ENCODE measurements at places on chromosomes 3 and 15.
A peak's percentile ranks its signal among the peaks of the same experiment; 100 is the strongest.

GRCh38 chr15:91790836-91791235, 62.7 kb upstream of the SLCO3A1 start:
- no peak for DNase-seq

DNA sequence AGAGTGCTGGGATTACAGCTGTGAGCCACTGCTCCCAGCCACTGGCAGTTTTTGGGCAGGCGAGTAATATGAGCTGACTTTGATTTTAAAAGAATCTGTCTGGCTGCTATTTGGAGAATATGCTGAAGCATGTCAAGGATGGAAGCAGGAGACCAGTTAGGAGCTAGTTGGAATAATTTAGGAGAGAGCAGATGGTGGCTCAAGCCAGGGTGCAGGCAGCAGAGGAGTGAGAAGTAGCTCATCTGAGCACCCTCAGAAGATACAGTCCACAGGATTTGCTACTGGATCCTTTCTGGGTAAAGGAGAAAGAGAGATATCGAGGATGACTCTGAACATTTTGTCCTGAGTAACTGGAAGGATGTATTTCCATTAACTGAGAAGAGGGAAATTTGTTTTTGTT, 30.4 kb upstream of the BDH1 start:
- DNase-seq: no peak

GRCh38 chr3:146343551-146343950, 92.6 kb upstream of the PLSCR4 start:
- DNase-seq: no peak

- no peak for DNase-seq
Measured at GRCh38 chr15:97968380-97968779, 7.9 kb downstream of the ARRDC4 start.

- DNase-seq: no peak
Measured at GRCh38 chr3:132625613-132626012, 28.5 kb downstream of the ACKR4 start.

GRCh38 chr3:58776231-58776630, 109.7 kb upstream of the FAM3D start:
- DNase-seq: no peak

DNA sequence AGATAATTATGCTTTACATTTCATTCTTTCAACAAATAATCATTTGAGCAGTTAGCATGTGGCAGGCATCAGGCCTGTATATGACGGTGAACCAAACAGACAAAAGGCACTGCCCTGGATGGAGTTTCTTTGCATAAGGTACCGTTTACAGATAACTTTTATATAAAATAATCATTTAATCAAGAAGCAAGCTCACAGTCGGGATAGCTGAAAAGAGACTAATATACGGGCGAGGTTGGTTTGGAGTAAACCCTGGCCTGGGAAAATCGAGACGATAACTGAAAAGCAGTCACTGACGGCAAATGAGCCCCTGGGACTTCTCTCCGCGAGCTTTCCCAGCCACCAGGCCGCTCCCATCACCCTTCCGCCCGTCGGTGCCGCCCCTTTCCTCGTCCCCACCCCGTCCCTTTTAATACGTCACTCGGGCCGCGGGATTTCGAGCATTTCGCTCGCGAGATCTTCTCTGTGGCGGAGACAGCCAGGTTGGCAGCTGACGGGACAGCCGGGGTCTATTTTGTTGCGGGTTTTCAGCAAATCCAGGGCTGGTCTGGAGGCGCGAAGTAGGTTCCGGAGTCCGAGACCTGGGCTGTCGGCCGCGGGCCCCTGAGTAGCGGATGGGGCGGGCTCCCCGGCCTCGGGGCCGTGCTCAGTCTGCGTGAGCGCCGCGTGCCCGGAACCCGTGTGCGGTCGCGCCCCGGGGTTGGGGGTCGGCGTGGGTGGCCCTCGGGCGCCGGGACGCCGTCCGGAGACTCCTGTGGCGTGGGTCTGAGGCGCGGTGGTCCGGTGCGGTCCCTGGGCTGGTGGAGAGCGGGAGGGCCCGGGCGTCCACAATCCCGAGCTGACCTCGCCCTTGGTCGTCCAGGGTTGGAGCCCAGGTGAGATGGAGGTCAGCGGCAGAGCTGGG, at the start of gene NMD3:
Gene NMD3 (plus strand): TSS at position 462 of the 904 bp plus-strand sequence. CDS start 703 bp downstream, outside the sequence.
- DNase-seq: peak; percentile 93

- DNase-seq: no peak
Measured at GRCh38 chr15:73956743-73957135, 30.5 kb downstream of the LOXL1 start.

DNA sequence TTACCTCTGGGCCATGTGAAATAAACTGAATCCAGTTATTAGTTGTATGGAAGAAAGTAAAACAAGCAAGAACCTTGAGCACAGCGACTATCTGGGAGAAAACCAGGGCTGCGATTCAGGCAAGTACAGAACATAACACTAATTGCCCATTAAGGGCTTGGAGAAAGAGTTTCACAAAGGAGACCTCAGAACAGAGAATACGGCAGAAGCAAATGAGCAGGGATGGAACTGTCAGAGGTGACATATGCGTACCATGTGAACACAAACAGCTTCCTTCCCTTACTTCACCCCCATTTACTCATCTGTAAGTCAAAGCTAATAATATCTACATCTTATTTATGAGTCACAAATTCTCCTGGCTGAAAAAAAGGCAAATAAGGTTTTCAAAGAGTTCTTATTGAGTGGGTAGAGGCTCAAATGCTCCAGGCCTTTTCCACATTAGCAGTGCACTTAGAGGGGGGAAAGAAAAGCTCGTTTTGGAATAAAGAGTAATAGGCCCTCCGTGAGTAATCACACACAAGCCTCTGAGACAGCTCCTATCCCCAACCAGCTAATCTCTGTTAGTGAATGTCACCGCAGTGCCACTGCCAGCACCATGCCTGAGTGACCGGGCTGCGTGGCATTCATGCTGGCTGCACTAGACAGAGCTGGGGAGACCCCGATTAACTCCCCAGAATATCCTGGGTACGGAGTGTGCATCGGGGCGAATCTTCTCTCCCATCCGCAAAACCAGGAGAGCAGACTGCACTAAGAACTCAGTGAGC, 2.6 kb downstream of the PCSK6 start:
- DNase-seq: no peak

DNA sequence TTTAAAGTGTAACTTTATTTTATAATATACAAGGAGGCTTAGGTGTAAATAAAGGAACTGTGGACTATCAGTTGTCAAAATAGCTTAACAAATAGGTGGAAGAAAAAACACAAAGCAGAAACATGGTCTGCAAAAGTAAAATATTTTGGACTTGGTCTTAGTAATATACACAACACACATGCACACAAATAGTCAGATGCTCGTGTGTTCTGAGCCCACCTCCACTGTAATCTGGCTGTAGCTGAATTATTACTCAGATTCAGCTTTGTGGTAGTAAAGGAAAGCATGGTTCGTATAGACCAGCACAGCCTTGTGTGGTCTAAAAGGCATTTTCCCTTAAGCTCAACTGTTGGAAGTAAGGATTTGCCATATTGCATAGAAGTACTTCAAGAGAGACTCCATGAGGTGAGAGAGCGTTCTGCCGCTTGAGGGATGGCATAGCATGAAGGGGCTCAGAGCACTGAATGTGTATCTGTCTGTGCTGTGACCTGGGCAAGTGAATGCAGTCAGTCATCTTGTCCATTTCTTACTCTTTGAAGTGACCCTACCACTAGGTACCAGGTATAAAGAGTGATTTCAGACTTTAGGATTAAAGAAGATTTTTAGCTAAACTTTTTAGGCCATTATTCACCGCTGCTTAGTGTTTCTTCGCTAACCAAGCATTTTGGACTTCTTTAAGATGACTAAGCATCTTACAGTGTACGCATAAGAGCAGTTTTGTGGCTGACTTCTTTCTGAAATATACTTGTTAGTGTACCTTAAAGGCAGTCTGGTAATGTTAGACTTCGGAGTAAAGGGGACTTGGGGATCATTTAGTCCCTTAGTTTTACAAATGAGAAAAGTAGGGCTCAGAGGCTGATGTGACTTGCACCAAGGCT, 15.2 kb downstream of the TPM1 start:
- DNase-seq: no peak

DNA sequence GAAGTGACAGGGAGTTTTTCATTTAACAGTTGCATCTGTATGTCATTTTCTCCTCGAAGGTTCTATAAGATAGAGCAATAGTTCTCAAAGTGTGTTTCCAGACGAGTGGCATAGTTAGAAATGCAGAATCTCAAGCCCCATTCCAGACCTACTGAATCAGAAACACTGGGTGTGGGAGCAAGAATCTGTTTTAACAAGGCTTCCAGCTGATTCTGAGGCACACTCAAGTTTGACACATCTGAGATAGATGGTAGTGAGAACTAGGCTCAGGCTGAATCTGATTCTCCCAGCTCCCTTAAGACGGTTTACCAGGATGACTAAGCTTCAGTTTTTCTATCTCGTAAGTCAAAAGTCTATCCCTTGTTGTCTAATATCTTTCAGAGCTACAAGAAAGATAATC, 159.8 kb upstream of the NUDT16 start:
- DNase-seq: no peak

DNA sequence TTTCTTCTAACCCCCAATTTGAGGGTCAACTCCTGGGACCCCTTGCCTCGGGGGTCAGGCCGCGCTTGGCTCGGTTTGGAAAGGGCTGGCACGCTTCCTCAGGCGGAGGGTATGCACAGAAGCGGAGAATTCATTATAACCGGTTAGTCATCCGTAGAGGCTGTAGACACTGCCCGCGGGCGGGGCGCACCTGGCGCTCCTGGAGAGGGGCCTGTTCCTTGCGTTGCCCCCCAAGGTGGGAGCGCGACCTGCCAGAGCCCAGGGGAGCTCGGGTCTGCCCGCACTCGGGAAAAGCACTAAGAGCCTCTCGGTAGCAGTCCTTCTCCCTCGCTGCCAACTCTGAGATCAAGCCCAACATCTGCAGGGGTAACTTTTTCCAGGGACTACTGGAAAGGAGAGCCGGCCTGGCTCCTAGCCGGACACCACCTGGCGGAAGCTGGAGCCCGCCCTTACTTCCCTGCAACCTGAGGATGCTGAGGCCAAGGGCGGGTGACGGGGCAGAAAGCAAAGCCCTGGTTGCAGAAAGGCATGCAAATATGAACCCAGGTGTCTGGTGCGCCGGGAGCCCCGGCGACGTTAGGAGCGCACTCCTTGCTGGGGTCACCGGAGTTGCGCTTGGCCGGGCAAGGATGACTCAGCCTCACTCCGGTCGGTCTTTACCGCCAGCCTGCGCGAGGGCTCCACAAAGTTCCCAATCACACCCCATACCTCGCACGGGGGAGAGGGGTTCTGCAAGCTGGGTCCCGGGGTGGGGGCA, 1.5 kb upstream of the CACNA2D3 start:
- DNase-seq: peak; percentile 53

DNA sequence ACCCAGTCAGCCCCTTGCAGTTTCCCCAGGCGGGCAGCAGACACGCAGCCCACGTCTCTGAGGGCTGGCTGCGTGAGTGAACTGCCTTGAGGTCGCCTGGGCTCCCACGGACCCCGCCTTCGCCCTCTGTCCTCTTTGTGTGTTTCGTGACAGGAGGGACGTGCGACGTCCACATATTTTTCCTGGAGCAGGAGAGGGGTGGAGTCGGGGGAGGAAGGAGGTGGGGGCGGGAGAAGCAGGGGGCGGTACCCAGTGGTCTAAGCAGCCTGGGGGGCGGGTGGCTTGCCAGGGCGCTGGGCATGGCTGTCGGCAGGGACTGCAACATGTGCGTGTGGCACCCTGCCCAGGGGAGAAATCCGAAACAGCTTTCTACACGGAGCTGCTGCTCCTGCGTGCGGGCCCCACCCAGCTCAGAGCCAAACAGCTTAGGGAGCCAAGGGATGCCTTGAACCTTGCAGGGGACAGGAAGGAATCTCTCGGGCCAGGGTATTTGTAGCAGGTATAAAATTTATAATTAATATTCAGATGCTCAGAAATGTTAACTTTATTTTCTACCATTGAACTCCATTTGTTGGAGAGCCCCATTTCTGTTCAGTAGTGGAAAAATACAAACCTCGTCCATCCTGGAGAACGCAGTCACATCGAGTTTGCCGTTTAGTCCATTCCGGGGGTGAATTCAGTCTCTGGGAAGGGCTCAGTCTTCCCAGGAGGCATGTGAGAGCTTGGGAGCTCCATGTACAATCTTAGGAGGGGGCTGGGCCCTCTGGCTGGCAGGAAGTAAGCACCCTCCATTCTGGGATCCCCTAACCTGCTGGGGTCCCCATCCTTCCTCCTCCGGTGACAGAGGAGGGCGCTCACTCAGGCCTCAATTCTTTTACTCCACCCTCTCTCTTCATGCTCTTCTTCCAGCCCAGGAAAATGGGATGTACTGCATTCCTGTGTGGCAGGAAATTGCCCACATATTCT, 79.1 kb upstream of the MEF2A start:
- DNase-seq: peak; percentile 58

DNA sequence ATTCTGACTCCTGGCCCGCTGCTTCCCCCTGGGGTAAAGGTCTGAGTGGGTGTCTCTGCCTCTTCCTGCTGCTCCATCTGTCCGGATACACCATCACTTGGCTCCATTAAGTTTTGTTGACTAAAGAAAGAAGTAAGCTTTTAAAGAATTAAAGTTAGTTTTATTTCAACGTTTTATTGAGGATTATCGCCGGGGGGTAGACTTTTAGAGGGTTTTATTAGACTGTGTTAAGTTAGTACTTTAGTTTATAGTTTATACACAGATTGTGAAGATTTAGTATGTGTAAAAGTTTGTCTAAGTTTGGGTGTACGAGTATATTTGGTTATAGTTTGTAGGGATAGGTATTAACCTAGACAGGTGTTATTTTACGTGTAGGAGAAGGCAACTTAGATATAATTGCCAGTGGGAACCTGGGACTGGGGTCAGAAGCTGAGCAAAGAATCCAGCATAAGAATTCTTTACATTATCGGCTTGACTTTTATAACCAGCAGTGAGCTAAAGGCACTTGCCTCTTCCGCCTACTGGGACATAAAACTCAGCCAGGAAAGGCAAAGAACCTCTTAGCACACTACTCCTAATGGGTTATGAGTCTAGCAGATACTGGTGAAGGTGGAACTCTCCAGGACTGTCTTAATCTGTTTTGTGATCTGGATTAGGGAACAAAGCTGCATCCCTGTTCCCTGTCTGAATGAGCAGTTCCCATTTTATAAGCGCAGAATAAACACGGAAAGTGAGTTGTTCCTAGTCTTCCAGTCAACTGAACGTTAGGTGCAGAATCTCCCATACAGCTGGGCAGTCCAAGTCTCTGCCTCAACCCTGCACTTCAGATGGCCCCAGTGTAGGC, 131.3 kb downstream of the FAM43A start:
- no peak for DNase-seq

- no peak for DNase-seq
Measured at GRCh38 chr15:31236184-31237042, 90.2 kb upstream of the KLF13 start.

GRCh38 chr15:90211440-90212143, 10.5 kb downstream of the SEMA4B start:
- no peak for DNase-seq

DNA sequence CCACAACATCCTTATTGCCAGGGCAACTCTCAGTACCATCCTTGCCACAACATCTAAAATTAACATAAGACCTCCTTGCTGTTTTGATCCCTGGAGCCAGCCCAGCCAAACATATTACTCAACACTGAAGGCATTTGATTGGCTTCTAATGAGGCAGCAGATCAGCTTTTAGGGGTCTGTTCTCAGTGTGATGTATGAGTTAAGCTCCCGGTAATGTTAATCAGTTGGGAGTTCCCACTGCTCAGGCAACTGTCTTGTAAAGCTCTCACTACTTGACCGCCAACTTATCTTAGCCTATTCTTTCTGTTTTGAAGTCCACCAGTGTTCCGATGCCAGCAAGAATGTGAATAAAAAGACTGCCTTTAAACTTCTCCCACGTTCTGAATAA, 158.9 kb downstream of the FOXB1 start:
- DNase-seq: no peak

All from nephron progenitor cell (in vitro differentiated cells).